Head of caudate nucleus (tissue), 42 donors: ENCODE measurements at places on chromosomes 12 and 14.

GRCh38 chr14:85813040-85813439 lies 283.1 kb downstream of the FLRT2 start:
- no peak for DNase-seq

DNA sequence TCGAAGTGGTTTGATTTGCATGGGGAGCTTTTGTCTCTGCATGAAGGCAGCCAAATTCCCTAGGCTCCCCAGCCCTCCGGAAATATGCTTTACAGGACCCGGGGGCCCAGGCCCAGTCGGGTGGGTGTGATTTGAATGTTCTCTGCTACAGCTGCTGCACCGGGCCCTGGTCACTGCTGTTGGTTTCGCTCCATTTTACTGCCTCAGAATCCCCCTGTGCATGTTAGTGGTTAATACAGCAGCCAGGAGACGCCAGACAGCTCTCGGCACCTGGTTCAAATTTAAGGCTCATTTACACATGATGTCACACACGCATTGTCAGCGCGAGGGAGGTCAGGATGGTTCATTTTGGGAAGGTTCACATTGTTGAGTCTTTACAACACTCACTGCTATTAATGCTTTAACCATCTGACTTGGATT lies 99.6 kb downstream of the SLC38A6 start:
- DNase-seq: no peak

- DNase-seq: no peak
Observed at GRCh38 chr12:125289970-125290369, 224.7 kb downstream of the AACS start.

DNA sequence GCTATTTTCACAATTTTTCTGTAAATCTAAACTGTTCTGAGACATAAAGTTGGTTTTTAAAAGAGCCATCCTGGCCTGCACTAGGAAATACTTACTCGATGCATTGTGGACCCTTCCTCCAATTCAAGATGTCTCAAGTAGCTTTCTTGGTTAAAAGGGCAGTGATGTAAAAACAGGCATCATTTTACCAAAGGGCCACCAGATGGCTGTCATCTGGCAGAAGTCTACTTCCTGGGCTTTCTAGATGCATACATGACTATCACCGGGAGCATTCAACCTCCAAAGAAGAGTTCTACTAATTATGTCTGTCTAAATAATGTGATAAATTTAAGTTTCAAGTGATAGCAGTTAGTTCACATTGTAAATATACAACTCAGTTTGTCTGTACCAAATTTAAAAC lies 96.8 kb upstream of the FRMD6 start:
- DNase-seq: no peak

GRCh38 chr12:5194306-5194705 lies 150.6 kb downstream of the KCNA5 start:
- DNase-seq: no peak

- DNase-seq: no peak
Observed at GRCh38 chr14:74863274-74863673, 12.7 kb downstream of the PROX2 start.

GRCh38 chr12:85405781-85406522 lies 125.9 kb downstream of the ALX1 start:
- no peak for DNase-seq

DNA sequence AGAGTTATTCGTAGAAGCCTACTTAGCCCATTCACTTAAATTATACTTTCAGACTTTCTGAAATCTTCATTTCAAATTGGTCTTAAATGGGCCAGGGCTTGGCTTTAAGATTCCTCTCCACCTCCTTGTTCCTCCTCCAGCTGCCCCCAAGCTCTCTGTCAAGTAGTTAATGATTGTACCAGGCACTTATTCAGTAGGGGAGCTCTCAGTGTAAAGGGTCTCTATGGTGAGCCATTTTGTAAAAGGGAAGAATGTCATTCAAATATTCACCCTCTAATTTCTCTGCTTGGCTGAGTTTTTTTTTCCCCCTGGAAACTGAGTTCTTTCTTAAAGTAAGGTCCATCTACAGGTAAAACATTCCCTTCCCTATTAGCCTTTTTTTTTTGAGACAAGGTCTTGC lies 96.6 kb downstream of the SUDS3 start:
- DNase-seq: no peak

- DNase-seq: no peak
Observed at GRCh38 chr12:24701343-24701742, 247.6 kb downstream of the BCAT1 start.

- DNase-seq: no peak
Observed at GRCh38 chr12:132734206-132734605, 23.6 kb downstream of the PGAM5 start.

DNA sequence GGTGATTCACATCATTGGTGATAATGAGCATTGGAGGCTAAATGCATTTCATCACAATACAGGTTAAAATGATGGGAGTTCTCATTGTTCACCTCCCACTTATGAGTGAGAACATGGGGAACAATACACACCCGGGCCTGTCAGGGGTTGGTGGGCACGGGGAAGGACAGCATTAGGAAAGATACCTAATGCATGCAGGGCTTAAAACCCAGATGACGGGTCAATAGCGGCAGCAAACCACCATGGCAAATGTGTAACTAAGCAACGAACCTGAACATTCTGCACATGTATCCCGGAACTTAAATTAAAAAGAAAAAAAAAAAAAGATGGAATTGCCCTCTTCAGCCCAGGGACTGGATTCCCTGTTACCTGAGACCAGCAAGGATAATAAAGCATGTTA lies 2.3 kb upstream of the LUM start:
- DNase-seq: no peak

DNA sequence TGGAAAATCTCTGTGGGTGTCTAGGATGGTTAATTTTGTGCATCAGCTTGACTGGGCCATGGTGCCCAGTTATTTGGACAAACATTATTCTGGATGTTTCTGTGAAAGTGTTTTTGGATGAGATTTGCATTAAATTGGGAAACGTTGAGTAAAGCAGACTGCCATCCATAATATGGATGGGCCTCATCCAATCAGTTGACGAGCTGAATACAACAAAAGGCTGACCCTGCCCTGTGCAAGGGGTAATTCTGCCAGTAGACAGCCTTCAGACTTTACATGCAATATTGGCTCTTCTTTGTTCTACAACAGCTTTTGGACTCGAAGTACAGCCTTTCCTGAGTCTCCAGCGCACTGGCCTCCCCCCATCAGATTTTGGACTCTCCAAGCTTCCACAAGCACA lies 1.5 kb upstream of the CDKN3 start:
- DNase-seq: no peak

DNA sequence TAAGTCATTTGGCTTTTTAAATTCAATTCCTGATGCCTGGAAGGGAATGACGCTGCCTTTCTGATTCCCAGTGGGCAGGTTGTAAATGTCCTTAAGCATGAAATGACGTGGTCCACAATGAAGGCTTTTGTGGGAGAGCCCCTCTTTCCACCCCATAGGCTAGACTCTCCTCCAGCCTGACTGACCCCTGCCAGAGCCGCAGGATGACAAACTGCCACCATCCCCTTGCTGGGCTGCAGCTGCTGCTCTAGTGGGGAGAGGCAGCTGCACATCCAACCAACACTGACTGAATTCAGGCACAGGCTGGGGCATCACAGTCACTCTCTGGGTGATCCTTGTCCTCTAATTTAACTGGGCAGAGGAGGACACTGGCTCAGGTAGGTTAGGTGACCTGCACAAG lies 6.3 kb downstream of the TSPAN11 start:
- DNase-seq: no peak

DNA sequence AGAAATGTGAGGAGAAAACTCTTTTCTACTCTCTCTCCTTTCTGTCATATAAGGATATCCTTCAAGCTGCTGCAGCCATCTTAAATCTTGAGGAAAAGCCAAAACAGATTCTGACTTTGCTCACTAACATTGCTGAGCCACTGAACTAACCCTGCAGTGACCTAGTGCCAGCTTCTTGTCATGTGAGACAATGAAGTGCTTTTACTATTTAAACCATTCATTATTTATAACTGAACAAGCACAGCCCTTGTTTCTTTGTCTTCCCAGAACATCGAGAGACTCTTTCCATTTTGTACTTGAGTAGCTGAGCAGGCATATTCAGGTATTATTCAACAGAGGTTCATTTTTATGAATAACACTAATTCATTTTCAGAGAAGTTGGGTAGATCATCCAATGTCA lies 455.0 kb upstream of the TMPO start:
- DNase-seq: no peak

- no peak for DNase-seq
Observed at GRCh38 chr14:60637479-60638315, 11.6 kb downstream of the SIX1 start.

DNA sequence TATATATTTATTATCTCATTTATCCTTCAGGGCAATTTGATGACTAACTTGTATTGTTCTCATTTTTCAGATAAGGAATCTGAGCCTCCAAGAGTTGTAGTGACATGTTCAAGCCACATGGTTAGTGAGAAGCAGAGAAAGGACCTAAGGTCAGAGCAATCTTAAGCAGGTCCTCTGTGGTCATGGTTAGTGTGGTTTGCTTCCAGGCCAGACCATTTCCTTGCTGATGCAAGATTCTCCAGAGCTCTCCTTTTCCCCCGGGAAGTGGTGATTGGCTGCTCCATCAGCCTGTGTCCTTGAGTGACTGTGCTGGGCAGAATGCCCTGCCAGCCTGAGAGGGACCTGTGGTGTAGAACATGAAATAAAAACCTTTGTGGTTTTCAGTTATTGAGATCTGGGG lies 141.3 kb downstream of the KTN1 start:
- no peak for DNase-seq

- DNase-seq: no peak
Observed at GRCh38 chr12:13538136-13538535, 341.6 kb downstream of the EMP1 start.

- DNase-seq: no peak
Observed at GRCh38 chr12:46134205-46134811, 134.5 kb downstream of the SLC38A1 start.

DNA sequence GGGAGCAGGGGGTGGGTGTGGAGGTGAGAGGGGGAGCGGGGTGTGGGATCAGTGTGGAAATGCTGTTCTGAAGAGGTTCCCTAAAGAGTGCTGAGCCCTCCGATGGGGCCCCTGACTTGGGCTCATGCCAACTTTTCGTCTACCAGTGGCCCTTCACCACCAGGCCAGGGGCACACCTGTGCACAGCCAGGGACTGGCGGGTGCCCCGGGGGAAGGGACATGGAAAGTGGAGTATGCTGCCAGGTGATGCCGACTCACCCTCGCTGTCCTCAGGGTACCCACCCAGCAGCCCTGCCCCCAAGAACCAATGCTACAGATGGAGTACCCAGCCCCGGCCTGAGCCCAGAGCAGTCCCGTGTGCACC lies 26.2 kb downstream of the AMN start:
- DNase-seq: no peak

- DNase-seq: no peak
Observed at GRCh38 chr14:95257521-95257920, 62.2 kb downstream of the CLMN start.
